Left ventricle myocardium inferior (tissue), 1 donor: ENCODE measurements at places on chromosomes 16 and 17.
A peak's percentile ranks its signal among the peaks of the same experiment; 100 is the strongest.

- DNase-seq, result peak; percentile 69
These were observed 54.5 kb downstream of the NDE1 start for GRCh38 chr16:15704545-15704987.

GRCh38 chr17:4110152-4110551, 32.7 kb downstream of the ZZEF1 start:
- DNase-seq, result no peak

DNA sequence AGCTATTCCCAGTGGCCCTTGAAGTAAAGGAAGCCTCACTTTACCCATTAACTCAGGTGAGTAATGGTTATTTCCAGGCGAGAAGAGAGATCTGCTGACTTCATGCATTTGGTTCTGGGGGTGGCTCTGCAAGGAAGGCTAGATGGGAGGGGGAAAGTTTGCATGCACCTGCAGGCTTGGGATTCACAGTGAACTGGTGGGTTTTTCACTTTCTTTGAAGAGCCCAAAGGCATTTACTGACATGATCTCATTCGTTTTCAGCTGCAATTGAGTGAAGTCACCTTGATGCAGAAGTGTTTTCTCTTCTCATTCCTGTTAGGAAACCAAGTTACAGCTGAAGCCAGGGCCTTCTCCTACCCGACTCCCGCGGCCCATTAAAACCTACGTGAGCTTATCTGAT, 131.0 kb upstream of the N4BP1 start:
- no peak for DNase-seq

- no peak for DNase-seq
These were observed 15.9 kb upstream of the CYTH1 start for GRCh38 chr17:78797691-78798585.
